ENCODE measurements at places on chromosomes 13 and 19.

DNA sequence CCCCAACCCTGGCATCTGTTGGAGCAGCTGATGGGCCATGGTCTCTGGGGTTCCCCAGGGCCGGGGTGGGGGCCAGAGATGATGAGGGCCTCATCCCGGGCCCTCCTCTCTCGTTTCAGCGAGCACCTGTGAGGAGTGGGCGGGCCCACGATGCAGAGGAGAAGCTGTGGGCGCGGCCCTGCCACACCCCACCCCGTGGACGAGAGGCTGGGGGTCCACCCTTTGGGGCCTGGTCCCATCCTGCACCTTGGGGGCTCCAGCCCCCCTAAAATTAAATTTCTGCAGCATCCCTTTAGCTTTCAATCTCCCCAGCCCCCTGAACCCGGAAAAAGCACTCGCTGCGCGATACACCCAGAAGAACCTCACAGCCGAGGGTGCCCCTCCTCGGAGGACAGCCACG is 5.6 kb downstream of the HMG20B start:
- no peak for DNase-seq

DNA sequence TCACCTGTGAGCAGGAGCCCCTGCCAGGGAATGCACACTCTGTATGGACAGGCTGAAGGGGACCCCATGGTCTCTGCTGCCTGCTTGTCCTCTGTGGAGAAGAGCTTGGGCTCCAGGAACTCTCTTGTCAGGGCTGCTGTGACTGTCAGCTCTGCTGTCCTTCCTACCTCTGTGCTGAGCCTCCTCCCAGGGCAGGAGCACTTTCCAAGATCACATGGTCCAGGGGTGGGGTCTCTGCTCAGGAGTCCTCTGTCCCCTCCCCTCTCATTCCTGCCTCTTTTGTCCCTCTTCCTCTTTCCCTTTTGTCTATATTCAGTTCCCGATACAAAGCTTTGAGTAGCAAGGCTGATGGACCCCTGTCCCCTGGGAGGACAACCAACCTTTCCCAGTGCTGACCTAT is at the start of gene CEACAM7:
Gene CEACAM7, minus strand, starts transcription at position 173 of the 400 bp plus-strand sequence. Its CDS starts 105 bp downstream, at position 68.
- no peak for DNase-seq

DNA sequence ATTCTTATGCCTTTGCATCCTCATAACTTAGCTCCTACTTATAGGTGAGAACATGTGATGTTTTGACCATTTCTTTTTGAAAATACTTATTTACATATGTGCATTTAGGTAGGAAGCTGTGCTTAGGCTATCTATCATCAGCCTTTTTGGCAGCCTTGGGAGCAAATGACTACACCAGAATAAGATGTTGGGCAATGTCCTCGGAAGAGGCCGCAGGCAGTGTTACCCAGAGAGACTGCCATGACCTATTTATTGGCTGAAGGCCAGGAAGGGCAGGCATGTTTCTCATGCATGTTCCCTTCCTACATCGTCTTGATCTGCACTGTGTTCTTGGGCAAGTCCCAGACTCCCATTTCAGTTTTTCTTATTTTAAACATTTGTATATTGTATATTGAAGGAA is 122.3 kb downstream of the B3GLCT start:
- no peak for DNase-seq

DNA sequence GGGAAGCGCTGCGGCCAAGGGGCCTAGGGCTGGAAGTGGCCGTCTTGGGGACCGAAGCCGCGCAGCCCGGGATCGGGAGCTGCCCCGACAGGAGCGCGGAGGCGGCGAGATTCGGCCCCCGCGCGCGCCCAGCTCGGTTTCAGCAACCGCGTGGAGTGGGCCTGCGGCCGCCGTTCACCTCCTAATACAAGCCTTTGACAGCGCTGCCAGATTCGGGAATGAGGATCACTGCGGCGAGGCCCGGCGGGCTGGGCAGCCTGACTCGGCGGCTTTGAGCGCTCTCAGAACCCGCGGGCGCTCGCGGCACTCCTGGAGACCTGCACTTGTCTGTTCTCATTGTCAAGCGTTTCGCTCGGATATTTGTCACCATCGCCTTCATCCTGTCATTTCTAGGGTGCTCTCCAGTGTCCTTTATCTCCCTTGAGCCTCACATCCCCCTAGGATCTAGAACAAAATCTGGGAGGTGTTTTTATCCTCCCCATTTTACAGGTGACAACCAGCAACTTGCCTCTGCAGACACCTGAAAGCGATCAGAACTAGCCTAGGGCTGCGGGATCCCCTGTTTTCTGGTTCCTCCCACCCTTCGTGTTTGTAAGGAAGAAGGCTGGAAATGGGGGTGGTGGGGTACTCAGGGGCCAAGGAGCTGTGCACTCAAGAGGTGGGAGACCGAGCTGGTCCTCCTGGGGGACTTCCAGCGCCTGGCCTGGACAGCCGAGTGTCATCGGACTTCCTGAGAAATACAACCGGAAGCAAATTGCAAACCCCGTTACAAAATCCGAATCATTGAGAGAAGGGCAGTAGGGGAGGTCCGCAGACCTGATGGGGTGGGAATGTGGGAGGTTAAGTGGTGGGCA is 1.5 kb upstream of the CDX2 start:
- no peak for DNase-seq

GRCh38 chr19:52494518-52494917 is 33.0 kb upstream of the ZNF808 start:
- DNase-seq, result no peak

DNA sequence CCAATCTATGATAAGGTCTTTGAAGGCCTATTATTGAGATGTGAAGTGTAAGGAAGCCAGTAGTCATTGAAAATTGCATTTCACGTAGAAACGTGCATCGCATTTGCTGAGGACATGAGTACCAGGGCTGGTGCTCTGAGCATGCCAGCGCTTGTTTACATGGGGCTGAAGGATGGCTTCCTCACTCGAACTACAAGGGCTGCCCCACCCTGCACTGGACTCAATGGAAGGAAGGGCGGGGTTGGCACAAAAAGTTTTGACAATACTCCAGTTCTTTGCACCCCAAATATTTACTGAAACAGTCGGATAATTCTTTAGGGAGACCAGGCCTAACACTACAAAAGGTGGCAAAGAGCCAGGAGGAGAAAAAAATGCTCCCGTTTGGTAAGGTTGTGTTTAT is 28.9 kb upstream of the MED4 start:
- no peak for DNase-seq

DNA sequence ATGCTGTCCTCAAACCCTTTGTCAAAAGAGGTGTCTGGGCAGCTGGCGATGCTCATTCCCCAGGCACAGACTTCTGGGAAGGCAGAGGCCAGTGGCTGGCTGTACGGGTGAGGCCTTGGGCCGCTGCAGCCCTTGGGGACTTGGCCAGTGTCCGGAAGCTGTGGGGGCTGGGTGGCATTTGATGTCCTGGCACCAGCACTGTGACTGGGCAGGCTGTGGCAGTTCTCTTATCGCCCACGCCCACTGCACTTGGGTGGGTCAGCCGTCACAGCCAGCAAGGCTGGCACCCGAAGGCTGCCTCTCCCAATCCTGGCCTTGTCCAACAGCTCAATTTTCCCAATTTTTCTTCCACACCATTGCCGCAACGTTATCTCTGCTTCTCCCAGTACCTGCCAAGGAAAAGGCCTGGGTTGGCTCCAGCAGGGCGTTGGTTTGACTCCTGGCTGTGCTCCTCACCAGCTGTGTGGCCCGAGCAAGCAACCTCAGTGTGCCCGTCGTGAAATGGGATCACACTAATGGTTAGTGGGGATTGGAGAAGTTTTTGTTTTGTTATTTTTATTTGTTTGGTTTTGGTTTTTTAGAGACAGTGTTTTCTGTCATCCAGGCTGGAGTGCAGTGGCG is 12.7 kb upstream of the SLC44A2 start:
- no peak for DNase-seq

GRCh38 chr13:98300956-98301641 is 124.0 kb upstream of the RNF113B start:
- no peak for DNase-seq

DNA sequence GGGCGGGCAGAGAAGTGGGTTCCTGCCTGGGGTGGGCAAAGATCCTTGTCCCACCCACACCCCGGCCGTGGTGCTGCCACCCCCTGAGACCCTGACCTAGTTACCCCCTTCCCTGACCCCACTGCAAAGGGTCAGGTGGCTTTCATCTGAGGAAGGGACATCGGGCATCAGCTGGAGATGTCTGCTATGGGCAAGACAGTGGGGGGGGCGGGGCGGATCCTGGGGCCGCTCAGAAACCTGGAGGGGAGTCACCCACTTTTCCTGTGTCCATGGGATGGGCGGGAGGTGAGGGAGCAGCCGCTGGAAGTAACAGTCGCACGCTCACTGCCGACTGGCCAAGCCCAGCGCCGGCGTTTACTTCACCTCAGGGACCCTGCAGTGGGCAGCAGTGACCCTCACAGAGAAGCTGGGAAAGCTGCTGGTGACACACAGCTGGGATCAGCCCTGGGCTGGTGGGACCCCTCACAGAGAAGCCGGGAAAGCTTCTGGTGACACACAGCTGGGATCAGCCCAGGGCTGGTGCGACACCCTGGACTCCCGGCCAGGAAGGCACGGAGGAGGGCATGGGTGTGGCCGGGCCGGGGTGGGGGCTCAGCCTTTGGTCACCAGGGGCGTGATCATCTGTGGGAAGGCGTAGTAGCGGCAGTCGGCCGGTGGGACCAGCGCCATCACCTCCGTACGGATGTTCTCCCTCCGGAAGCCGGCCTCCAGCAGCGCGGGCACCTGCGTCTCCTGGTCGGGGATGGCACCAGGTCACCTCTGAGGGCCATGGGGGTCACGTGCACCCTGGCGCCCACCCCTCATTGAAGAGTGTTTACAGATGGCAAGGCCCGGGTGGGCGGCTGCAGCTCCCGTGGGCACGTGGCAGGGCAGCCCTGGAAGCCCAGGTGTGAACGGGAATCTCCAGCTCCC is 4.3 kb downstream of the GAMT start:
- no peak for DNase-seq

- no peak for DNase-seq
Measured at GRCh38 chr13:48709213-48709612, 55.5 kb downstream of the CYSLTR2 start.

DNA sequence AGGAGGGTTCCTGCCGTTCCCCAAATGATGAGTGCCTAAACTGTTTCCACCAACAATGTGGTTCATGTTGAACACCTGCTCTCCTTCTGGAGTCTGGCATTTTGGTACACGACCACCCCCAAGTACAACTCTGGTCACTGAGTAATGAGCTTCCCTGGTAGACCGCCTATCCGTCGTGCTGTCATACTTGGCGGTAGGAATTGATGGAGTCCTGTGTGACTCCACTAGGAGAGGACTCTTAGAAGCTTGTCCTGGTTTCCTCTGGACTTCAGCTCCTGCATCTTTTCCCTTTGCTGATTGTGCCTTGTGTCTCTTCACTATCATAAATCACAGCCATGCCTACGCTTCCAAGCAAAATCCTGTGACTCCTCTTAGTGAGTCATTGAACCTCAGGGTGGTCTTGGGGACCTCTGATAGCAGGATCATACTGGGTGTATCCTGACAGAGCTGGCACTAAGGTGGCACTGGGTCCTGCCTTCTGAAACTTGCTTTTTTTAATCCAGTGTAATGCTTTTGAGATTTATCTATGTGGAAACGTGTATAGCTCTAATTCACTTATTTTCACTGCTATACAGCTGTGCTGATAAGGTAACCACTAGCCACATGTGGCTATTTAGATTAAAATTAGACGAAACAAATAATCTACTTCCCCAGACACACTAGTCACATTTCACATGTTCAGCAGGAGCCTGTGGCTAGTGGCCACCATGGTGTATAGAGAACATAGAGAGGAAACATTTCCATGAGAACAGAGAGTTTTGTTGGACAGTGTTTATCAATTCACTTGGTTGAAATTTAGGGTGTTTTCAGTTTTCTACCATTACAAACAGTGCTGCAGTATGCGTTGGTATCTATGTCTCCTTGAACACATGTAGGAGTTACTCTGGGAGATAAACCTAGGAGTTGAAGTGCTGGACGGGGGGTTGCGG is 6.1 kb upstream of the ASF1B start:
- DNase-seq, result no peak

DNA sequence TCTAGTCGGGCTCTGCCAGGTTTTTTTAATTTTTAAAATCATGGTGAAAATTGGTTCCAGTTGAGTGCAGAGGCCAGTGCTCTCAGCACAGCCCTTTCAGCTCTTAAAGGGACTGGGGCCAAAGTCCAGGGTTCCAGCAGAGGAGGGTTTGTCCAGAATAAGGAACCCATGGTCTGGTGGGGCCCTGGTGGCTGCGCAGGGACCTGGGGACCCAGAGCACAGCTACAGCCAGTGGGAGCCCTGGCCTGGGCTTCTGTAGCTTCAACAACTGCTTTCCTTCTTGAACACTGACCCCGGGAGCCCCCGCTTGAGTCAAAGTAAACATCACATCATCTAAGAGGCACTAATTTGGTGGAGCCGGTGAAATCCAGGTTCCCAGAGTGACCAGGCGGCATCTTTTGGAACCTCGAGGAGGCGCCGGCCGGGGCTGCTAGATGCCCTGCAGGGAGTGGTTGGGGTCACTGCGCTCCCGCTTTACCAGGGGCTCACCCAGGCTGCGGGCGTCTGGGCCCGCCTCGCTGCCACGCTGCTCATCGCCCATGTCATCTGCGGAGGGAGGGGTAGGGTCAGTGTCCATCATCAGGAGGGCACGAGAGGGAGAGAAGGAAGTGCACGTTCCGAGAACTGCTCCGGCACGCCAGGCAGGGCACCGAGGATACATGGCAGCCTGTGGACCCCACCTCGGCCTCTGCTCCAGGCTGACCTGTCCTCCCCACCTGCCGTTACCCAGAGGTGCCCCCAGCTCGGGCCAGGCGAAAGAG is 16.6 kb upstream of the RANBP3 start:
- no peak for DNase-seq

DNA sequence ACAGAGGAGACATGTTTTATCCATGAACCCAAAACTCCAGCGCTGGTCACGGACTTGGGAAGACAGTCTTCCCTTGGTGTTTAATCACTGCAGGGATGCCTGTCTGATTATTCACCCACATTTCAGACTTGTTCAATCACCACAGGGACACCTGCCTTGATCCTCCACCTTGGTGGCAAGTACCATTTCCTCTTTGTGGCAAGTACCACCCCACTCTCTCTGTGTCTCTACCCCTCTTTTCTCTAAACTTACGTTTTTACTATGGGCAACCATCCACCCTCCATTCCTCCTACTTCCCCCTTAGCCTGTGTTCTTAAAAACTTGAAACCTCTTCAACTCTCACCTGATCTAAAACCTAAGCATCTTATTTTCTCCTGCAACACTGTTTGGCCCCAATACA is 16.8 kb downstream of the ZNF83 start:
- no peak for DNase-seq

- DNase-seq, result no peak
Measured at GRCh38 chr19:34274284-34274826, 20.0 kb downstream of the GARRE1 start.

DNA sequence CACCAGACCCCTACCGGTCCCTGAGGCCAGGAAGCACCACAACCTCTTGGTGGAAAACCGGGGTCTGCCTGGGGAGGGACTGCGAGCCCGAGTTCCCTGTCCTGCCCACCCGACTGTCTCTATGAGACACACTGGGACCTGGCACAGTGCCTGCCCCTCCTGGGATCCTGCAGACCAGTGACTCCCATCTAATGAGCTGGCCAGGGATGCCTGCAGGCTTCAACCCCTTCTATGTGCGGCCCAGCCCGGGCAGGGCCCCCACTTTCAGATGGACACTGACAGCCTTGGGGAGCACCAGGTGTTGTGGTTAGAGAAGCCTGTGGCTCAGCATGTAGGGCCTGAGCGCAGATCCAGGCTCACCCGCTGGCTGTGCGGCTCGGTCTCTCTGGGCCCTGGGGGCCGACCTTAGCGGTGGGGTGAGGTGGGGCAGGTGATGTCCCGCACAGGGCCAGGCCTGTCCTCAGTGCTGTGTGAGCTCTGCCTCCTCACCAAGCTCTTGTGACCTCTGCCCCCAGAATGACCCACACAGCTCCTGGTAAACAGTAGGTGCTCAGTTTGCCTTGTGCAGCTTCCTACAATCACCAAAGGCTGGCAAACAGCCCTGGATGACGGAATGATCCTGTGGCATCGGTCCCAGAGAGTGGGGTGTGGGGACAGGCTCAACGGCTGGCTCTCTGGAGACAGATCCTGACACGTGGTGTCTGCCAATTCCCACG is 17.9 kb upstream of the CACTIN start:
- no peak for DNase-seq
